ENCODE measurements at places on chromosomes 16 and 17.

GRCh38 chr16:61555718-61556441 is 480.4 kb downstream of the CDH8 start:
- no peak for DNase-seq

DNA sequence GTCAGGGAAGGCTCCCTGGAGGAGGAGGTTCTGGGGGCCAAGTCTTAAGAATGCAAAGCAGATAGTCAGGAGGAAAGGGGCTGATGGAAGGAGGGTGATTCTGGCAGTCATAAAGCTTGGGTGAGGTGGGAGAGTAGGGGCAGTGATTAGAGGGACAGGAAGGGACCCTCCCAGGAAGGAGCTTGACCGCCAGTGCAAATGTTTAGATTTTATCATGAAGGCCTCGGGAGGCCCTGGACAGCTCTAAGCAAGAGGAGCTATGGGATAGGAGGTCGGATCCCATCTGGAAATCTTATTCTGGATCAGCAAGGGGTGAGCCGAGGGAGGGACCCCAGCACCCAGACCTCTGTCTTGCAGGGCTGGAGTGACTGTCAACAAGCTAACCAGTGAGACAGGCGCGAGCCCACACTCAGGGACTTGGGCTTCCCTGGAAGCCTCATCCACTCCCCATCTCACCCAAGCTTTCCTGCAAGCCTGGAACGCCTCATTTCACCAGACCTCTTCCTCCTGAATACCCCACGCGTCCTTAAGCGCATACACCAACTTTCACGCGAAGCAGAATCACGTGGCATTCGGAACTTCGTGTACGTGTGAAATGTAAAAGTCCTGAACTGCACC is 52.0 kb upstream of the CBX4 start:
- DNase-seq, result no peak

DNA sequence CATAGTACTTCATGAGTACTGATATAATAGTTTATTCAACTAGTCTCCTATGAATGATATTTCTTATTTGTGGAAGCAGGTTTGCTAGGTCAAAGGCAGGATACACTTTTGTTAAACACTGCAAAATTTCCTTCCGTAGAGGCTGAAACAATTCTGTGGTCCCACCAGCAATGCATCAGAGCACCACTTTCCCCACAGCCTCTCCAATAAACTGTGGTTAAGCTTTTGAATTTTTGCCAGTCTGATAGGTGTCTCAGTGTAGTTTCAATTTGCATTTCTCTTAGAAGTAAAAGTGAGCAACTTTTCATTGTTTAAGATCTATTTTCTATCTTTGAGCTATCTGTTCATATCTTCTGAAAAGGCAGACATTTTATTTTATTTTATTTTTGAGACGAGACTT is 36.4 kb upstream of the CORO6 start:
- DNase-seq, result no peak

DNA sequence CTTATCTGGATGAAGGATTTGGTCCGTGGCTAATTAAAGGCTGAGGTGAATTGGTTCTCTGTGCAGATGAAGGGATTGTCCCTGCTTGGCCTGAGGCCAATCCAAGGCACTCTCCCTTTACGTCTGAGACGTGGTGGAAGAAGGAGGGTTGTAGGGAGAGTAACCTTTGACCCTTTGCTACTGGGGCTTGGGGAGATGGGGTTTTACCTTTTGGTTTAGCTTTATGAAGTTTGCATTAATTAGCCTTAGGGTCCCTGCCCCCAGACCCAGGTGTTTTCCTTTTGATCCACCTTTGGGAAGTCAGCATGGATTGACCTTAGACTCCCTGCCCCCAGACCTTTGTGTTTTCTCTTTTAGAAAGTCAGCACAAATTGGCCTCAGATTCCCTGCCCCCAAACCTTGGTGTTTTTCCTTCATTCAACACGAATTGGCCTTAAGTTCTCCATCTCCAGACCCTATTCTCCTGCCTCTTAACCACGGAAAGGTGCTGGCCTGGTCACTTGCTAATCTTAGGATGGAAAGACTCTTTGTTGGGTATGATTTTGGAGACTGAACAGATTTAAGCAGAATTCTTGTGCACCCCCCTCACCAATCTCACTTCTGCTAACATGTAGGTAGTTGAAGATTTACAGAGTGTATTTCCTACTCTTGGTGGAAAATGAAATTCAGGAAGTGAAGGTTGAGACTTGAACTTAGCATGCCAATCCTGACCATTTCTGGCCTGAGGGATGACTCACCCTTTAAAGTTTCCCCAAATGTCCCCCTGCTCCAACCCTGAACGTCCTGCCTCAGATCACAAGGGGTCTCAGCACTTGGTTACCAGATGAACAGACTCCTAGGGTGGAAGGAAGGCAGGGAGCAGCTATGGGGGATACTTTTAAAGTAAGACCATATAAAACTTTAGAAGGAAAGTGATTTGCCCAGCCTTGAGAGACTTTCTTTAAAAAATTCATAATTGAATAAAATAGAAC is 23.1 kb upstream of the MMD start:
- no peak for DNase-seq

- DNase-seq, result no peak
These were observed 154.0 kb upstream of the SDK2 start for GRCh38 chr17:73798111-73798748.

- no peak for DNase-seq
These were observed 78.0 kb downstream of the RAP1GAP2 start for GRCh38 chr17:2874189-2874686.

DNA sequence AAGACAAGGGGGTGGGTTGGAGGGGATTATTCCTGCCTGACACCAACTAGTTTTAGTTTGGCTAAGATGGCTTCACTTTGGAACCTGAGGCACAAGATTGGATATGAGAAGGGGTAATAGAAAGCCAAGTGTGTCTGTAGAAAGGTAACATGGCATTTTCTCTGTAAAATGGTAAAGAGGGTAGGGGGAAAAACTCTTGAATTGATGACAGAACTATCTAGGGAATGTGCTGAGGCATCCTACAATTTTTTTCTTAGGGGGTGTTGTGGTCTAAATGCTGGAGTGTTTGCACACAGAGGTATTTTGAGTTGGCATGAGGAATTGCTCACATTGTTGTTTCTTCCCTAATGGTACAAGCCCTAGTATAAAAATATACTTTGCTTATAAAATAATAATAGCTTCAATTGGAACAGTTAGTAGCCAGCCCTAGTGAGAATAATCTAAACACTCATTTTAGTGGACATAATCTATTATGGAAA is 25.8 kb downstream of the YPEL2 start:
- DNase-seq, result no peak

DNA sequence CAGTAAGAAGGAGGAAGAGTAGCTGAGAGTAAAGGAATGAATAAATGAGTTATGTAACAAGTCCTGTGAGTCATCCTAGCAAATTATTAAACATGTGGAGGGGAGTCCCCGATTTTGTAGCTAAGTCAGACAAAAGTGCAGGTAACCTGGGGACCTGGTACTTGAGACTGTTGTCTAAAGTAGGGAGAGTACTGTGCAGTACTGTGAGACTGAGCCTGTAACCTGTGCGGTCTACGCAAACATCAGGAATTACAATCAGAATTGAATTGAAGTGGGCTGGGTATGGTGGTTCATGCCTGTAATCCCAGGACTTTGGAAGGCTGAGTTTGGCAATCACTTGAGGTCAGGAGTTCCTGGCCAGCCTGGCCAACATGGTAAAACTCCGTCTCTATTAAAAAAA is 35.7 kb downstream of the IKZF3 start:
- no peak for DNase-seq

DNA sequence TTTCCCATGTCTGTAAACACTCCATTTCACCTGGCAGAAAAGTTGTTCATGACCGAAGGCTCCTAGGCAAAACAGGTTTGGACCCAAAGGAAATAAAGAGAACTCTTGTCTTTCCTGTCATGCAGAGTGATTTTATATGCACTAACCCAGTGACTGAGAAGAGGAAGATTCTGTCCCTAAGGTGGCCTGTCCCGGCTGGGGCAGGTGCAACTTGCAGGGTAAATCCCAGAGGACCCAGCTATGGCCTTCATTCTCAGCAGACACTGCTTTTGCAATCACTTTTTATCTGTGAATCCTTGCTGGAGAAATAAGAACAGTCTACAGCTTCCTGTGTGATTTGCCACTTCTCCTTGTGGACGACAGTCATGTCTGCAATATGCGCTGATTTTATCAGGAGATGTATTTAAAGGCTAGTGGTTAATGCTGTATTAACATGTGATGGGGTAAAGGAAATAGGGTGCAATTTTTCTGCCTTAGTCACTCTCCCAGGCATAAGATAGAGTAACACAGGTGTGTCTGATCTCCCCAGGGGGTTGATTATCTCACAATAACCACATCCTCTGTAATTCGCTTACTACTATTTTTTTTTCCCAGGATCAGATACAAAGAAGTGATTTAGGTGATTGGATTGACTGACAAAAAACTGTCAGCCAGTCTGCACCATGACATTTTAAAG is 696.8 kb upstream of the SOX9 start:
- no peak for DNase-seq

DNA sequence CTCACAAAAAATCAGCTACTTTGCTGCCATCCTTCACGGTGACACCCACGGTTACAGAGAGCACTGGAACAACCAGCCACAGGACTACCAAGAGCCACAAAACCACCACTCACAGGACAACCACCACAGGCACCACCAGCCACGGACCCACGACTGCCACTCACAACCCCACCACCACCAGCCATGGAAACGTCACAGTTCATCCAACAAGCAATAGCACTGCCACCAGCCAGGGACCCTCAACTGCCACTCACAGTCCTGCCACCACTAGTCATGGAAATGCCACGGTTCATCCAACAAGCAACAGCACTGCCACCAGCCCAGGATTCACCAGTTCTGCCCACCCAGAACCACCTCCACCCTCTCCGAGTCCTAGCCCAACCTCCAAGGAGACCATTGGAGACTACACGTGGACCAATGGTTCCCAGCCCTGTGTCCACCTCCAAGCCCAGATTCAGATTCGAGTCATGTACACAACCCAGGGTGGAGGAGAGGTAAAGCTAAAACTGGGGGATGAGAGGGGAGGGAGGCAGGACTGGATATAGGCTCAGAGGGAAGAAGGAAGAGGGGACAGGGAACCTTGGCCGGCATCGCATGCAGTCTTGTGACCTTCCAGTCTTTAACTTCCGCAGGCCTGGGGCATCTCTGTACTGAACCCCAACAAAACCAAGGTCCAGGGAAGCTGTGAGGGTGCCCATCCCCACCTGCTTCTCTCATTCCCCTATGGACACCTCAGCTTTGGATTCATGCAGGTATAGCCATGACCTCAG is 581 bp downstream of the CD68 start:
- DNase-seq, result no peak

GRCh38 chr17:78082988-78083387 is 45.6 kb downstream of the TMC6 start:
- no peak for DNase-seq

GRCh38 chr17:40735016-40735415 is 20.1 kb downstream of the KRT25 start:
- DNase-seq, result no peak

DNA sequence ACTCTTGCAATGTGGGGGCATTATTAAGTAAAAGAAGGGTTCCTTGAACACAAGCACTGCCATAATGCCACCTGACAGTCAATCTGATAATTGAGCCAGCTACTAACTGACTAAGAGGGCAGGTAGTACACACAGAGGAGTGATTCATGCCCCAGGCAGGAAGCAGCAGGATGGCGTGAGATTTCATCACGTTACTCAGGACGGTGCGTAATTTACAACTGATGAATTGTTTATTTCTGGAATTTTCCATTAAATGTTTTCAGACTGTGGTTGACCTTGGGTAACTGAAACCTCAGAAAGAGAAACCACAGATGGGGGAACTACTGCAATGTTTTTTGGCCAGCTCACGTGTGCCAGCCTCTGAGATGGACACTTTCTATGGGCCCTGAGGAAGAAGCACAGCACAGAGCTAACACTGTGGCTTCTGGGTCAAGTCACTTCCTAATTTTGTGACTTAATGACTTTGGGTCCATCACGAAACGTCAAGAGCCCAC is 46.7 kb downstream of the C17orf67 start:
- DNase-seq, result peak; percentile 30

- no peak for DNase-seq
These were observed 24.6 kb downstream of the JPH3 start for GRCh38 chr16:87626905-87627304.

- no peak for DNase-seq
These were observed 3.1 kb upstream of the KRTAP3-2 start for GRCh38 chr17:41002814-41003213.

- DNase-seq, result no peak
These were observed 69.6 kb upstream of the ZNF750 start for GRCh38 chr17:82909322-82909904.

GRCh38 chr16:85211271-85211801 is 99.1 kb upstream of the CIBAR2 start:
- no peak for DNase-seq

GRCh38 chr16:14472357-14472756 is 157.7 kb downstream of the PARN start:
- DNase-seq, result no peak

GRCh38 chr16:25171390-25171789 is 45.4 kb upstream of the AQP8 start:
- DNase-seq, result no peak

GRCh38 chr16:1780677-1781072 is 1.7 kb downstream of the SPSB3 start:
- DNase-seq, result no peak

DNA sequence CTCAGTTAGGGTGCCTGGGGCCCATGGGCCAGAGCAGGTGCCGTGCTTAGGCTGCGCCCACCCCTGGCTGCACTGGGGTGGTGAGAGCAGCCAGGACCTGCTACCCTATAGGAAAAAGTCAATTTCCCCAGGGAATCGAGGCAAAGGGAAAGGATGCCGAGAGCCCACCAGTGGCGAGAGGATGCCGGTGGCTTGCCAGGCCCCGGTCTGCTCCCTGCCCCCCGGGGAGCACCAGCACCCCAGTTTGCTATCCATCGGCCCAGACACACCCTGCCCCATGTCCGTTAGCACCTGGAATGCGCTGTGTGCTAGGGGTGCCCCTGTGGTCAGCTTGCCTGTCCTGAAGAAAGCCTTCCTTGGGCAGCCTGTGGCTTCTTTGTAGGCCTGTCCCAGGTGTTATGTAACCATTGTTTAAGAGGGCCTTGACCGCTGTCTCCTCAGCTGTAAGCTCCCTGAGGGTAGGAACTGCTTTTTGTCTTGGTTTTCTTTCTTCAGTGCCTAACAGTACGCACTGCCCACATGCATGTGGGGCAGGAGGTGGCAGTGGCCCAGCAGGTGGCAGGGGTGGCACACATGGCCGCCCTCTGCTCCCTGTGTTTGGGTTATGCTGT is 40.8 kb downstream of the NT5M start:
- DNase-seq, result no peak

DNA sequence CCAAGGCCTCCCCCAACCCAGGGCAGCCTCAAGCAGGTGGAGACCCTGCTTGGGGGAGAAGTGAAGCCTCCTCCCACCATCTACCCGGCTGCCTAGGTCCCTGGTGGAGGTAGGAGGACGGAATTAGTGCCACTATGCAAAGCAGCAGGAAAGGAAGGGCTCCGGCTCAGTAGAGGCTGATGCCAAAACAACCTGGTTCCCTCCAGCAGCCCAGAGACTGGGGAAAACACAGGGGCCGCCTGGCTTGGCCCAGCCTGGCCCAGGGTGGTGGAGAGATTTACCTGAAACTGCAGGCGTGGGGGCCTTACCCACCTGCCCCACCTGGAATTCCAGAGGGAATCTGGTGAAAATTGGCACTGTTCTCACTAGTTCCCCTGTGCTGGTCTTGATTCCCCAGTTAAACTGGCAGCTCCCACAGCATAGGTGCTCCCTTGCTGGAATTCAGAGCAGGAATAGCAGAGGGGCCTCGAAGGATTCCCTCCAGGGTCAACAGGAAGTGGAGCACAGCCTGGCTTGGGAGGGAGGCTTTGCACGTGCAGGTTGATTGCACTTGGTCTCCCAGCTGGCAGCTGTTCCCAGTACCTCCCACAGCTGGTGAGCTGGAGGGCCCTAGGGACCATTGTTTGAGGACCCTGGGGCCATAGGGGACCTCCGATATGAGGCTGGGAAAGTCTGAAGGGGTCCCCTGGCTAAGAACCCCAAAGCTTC is 4.5 kb downstream of the CD79B start:
- no peak for DNase-seq

Measured in activated CD4-positive, CD25-positive, alpha-beta regulatory T cell (primary cell).